Progenitor cell of endocrine pancreas (in vitro differentiated cells): ENCODE measurements at places on chromosomes 1 and 21.

- no peak for DNase-seq
Observed at GRCh38 chr1:41610361-41610760, 125.9 kb upstream of the EDN2 start.

GRCh38 chr1:16046842-16047241, 3.3 kb downstream of the CLCNKB start:
- no peak for DNase-seq

DNA sequence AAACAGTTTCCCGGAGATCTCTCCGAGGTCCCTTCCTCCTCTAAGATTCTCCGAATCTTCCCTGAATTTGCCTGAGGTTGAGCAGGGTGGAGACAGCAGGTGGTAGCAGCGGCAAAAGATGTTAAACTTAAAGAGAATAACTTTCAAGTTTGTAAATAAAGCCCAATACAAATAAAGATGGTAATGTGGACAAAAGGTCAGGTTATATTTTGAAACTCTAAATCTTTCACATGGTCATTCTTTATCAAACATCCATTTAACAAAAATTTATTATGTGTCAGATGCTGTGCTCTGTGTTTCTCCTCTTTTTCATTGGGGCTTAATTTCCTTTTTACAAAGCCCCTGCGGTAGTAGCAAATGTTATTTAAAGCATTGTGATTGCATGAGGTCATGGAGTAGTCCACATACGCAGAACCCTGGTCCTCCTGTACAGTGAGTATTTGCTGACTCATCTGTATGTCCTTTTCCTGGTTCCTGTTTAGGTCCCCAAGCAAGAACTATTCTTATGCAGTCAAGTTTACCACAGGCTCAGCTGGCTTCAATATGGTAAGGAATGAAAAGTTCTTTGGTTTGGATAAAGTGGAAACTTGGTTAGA, 119.2 kb downstream of the ITSN1 start:
- DNase-seq = no peak

DNA sequence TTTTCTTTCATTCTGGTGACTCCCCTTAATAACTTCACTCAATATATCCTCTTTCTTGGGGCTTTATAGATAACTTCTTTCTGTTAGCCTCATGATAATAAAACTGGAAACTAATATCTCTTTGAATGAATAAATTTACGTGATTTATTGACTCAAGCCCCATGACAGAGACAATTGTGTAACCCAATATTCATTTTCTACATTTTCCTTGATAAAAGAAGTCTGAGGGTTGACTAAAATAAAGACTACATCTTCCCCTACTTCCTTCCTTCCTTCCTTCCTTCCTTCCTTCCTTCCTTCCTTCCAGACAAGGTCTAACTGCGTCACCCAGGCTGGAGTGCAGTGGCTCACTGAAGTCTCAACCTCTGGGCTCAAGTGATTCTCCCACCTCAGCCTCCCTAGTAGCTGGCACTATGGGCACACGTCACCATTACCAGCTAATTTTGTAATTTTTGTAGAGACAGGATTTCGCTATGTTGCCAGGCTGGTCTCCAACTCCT, 85.1 kb downstream of the CYYR1 start:
- no peak for DNase-seq

GRCh38 chr1:166479052-166479631, 312.3 kb upstream of the FAM78B start:
- DNase-seq = peak; percentile 34

GRCh38 chr1:209869291-209870149, 41.7 kb downstream of the UTP25 start:
- DNase-seq = no peak

GRCh38 chr1:236552901-236553300, 29.1 kb downstream of the LGALS8 start:
- DNase-seq = no peak

DNA sequence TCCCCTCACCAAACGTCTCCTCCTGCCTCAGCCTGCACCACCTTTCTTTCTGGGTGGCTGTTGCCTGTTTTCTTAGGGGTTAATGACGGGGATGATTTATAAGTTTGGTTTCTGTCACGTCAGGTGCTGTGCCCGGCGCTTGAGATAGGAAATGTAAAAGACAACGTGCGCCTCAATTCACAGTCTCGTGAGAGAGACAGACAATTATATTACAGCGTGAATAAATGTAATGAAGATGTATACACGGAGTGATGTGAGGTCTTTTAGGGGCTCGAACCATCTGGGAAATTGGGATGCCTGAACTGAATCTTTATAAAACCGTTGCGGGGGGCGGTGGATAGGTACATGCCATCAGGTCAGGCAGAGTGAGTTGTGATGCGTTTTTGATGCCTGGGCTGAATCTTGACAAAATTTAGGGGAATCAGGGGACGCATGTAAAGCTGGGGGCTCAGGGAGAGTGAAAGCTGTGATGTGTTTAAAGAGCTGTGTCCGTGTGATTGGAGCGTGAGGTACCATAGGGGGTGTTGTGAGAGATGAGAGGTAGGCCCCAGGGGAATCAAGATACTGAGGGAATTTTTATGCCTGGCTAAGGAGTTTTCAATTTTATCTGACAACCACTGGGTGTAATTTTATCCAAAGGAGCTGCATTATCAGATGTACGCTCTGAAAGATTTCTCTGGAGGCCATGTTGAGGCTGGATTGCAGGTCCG, 831 bp downstream of the TIPRL start:
- DNase-seq = no peak

GRCh38 chr1:2979191-2980072, 41.8 kb upstream of the ACTRT2 start:
- no peak for DNase-seq

- DNase-seq = no peak
Observed at GRCh38 chr1:22461678-22462527, 10.3 kb downstream of the ZBTB40 start.

DNA sequence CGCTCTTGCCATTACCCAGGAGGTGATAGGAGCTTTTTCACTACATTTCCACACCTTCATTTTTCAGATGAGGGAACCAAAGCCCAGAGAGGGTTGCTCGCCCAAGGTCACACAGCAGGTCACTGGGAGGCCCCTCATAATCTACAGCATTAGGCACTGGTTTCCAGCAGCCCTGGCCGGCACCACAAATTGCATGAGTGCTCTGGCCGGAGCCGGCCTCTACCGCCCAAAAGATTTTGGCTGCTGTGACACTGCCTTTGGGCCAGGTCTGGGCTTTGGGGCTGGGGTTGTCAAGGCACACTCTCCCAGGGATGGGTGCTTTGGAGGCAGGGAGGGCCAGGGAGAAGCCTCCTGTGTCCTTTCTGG, 15.4 kb downstream of the DHRS3 start:
- no peak for DNase-seq

GRCh38 chr1:241749945-241750695, 97.9 kb upstream of the EXO1 start:
- no peak for DNase-seq

DNA sequence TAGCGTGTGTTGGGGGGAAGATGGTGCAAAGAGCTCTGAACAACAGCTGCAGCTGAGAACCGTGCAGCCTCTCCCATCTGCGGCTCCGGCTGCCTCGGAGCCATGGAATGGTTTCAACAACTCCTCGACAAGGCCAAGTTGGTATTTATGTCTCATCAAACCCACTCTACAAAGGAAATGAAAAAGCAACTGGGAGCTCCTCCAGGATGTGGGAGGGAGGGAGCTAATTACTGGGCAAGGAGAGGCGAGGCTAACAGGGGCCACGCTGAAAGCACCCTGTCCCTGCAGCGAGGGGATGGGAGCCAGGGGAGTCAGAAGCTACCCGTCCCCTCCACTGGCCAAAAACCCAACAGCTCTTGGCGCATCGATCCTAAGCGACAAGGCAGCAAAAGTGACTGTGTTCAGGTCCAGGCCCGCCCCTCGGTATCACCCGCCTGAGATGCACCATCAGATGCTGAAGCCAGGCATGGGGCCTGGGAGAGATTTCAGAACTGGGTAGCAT, 63.1 kb downstream of the ACOT7 start:
- no peak for DNase-seq

DNA sequence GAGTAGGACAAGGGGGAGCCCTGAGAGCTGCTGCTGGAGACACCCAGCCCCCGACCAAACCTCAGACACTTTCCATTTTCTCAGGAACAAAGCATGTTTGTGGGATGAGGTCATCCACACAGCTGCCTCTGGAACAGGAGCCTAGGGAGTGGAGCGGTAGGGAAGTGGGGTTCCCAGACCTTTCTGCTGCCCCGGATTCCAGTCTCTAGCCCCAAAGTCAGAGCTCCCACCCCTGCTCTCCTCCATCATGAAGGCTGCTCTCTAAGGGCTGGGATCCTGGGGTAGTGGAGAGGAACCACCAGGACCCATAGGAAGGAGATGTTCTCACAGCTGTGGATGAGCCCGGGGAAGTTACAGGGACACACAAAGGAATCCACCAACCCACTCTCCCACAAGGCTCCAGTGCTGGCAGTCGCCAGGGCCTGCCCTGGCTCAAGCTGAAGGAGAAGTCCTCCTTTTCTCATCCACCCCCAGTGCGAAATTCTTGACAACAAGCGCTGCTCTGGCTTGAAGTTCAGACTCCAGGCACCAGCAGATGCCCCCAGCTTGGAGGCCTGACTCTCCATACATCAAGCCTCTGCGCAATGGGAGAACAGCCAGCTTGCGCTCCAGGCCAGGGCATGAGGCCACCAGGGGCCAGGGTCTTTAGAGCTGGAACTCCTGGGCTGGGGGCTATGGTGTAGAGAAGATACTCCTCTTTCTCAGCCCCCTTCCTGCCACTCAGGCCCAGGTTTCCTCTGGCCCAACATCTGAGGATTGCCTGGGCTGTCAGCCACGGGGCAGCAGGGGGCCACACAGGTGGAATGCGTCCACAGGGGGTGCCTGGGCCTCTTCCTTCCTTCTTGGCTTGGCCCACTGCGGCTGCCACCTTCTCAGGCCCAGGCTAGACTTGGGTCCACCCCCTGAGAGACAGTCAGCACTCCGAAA, 4.5 kb downstream of the FHL3 start:
- no peak for DNase-seq

- DNase-seq = no peak
Observed at GRCh38 chr1:31654474-31654776, 9.7 kb upstream of the PEF1 start.

DNA sequence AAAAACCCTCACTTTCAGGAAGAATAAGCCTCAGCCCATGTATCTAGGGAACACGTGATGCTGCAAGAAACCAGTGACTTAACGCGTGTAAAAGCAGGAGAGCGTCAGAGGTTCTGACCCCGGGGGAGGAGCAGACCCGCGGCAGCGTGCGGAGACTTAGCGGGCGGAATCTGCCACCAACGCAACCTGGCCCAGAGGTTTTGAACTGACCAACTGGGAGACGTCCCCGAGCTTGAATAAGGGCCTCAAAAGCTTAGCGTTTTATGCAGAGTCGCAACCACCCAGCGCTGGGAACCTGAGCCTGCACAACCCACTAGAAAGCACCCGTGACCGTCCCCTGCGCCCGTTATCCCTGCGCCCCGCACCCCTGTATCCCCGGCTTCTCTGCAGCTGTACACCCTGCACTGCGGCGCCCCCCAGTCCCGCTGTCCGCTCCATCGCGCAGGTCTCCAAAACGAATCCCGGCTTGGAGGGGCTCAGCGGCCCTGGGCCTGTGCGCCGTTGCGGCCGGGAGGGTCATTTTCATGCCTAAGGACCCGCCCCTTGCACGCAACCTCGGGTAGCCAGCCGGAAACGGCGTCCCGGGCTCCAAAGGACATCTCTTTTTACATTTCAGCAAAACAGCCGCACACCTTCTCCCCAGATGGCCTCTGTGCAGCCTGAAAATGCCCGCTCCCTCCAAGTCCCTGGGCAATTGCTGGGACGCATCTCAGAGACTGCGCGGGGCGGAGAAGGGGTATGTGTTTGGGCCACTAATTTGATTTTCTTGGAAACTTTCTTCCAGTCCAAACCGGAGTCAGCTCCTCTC, 29.4 kb upstream of the TRIM17 start:
- peak; percentile 17 for DNase-seq

GRCh38 chr1:75707191-75707590, 17.3 kb upstream of the ACADM start:
- DNase-seq = no peak

DNA sequence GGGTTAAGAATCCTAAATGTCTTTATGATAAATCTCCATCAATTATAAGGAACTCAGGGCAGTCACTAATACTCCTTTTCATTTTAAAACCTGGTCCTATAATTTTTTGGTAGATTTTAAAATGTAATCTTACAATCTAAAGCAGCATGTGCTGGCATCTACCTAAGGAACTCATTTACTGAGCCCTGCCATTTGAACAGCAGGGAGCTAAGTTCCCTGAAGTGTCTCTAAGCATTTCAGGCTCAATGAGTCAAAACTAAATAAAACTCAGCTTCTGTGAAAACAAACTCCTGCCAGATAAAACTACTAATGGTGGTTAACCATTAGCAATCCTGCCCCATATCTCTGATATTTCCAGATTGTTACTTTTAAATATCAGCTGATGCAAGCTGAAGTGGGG, 1371.8 kb upstream of the PRMT6 start:
- no peak for DNase-seq

GRCh38 chr21:42332557-42333317, 17.5 kb upstream of the TFF3 start:
- DNase-seq = no peak

DNA sequence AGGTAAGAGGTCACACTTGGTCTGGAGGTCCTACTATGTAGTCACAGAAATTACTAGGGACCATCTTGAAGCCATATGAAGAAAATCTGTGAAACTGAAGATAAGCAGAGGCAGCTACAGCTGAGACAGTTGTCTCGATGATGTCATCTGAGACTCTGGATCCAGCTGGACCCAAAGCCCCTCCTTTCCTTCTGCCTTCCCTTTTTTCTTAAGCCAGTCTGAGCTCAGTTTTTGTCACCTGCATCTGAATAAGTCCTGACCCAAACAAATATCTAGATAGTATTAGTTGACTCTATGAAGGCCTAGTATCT, 143.3 kb downstream of the ETS2 start:
- no peak for DNase-seq

DNA sequence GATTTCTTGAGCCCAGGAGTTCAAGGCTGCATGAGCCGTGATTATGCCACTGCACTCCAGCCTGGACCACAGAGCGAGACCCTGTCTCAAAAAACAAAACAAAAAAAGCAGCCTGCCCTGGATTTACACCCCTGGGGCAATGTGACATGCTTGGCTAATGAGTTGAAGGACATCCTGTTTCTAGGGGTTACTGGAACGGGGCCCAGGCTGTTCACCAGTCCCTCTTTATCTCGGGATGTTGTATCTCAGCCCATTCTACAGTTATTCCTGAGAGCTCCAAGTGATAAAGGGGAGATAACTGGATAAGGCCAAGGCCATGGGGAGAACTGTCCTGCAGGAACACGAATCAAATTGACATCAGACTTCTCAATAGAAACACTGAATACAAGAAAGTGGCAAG, 21.7 kb upstream of the S100A2 start:
- DNase-seq = no peak

DNA sequence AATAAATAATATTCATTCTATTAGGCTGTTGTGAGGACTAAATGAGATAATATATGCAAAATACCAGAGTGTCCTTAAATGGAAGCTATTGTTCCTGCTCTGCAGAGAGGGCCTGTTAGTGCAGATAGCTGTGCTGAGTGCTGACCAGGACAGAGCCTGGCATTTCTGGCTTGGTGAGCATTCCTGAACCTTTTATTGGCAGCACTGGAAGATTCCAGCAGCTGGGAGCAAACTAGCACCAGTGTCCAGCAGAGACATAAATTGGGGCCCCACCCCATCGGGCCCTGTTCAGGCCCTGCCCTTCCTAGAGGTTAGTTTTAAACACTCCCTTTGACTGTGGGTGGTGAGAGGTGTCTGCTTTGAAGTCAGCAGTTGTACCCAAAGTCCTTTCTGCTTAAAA, 85.9 kb upstream of the GADD45A start:
- no peak for DNase-seq
